ENCODE measurements at places on chromosomes 5 and 9.

DNA sequence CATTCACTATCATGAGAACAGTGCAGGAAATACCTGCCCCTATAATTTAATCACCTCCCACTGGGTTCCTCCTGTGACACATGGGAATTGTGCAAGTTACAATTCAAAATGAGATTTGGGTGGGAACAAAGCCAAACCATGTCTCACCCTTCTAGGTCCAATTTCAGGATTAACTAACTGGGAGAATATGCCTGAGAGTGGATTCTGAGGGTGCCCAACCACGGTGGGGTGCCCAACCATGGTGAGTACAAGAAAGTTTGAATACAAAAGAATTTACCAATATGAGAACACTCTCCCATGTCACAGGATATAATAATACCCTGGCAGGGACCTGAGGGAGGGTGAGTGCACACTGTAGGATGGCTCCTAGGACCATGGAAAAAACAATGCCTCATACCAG is 17.2 kb upstream of the GDA start:
- DNase-seq = no peak

DNA sequence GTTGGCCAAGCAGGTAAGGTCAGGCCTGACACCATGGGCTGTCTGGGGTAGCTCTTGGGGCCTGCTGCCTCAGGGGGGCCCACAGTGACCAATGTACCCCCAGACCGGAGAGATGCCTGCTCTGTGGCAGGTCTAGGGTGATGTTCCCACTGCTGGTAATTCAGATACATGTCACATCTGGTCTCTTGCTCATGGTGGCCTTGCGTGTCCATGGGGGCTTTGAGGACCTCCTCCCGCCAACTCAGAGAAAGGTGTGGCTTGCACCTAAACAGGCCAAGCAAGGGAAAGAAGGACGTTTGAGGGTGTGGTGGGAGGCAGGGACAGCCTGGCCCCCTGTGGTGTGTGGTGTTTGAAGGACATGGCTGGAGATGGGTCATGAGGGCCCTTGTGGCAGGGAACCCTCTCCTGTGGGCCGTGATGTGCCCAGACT is 75.2 kb downstream of the PHF2 start:
- no peak for DNase-seq

GRCh38 chr5:51832934-51833470 is 449.8 kb downstream of the ISL1 start:
- DNase-seq = no peak

DNA sequence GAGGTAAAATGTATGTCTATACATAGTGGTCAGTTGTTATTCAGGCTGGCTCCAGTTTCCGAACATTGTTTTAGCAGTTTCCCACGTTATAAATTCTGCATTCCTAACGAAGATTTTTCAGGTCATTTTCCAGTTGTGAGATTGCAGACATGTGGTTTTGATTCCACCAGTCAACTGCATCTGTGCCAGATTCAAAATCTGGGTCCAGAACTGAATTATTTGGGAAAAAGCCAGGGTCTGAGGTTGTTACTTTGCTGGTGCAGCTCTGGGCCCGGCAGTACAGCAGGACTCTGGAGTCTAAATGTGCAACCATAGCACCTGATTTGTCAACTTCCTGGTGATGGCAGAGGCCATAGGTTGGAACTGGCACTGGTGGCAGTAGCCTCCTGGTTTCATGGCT is 105.7 kb upstream of the MEGF10 start:
- DNase-seq = no peak

DNA sequence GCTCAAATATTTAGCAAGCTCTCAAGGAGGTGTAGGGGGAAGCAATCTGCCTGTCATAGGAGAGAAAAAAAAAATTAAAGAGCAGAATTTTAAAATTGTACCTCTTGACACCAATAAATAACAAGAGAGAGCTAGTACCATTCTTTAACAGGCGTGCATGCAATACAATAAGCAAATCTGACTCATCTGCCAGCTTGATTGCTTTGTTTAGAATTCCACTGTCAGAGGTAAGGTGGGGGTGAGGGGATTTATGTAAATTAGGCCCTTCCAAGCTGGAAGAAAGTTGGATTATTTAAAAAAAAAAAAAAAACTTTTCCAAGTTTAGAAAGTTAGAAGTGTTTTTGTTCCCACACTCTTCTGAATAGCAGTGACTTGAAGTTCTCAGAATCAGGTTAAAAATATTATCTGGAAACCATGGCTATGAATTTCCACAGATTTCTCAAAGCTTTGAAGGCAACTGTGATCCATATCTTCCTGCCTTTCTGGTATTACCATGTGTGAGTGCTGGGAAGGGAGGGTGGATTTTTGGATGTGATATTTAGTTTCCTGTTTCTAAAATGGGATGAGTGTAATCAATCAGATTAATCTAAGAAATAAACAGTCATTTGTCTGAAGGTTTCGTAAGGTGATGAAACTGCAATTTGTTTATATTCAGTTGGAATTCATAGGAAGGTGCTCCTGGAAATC is 477.5 kb downstream of the TLE4 start:
- no peak for DNase-seq

DNA sequence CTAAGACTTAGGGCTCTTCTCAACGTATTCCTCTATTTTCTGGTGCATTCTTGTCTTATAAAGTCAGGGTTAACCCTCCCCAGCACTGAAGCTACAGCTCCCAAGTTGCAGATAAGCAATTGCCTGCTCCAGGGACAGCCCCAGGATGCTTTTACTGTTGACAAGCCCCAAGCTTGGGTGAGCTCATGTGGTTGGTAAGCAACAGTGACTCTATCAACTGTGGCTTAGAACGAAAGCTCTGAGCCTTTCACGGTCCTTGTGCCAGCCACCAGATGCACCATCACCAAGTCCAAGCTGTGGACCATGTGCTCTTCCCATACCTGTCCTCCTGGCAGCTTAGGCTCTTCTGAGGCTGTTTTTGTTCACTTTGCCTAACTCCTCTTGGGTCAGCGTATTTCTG is 13.5 kb downstream of the ADRB2 start:
- no peak for DNase-seq

DNA sequence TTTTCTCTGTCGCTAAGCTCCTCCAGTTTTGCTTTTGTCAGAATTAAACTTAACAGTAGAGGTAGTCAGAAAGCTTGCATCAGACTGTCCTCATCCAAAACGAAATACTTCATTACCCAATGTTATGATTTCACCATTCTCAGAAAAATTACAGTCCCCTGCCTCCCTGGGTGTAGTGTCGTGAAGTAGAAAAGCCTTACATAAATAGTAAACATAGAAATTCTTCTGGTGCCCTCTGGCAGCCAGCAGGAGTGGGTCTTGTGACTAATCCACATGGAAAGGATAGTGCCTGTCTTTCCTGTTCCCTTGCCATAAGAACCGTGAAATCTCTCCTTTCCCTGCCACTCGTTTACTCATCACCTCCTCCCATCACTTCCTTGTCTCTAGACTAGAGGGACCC is 230.6 kb downstream of the GNA14 start:
- DNase-seq = no peak

DNA sequence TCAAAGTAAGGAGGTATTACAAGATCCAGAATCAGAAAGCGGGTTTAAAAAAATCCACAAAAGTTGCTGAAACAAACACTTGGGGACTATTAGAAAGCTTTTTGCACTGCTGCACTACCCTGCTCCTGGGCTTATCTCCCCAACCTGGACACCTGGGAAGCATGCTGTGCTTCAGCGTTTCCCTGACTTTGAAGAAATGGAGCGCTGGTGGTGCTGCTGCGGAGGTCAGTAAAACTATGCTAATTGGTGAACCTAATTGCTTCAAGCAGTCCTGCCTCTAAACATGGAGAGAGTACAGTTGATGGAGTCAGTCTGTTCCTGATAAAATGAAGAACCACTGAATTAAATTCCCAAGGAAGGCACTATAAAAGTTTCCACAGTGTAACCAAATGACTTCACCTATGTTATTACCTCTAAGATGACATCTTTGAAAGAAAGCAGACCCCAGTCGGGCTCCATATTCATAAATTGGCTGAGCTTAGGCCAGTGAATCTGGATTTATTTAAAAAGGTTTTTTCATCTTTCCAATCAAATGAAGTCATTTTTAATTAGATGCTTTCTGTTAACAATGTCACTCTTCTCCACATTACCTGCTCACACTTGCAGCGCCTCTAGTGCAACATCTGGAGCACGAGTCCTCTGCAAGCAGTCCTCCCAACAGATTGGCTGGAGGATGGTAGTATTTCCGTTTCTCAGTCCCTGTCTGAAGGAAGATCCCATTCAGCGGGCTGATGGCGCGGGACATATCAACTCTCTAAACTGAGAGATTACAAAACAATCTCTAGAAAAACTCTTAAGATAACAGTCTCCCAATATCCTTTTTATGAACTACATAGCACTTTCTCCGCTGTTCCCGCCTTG is 11.5 kb downstream of the NR2F1-AS1 start:
- no peak for DNase-seq

GRCh38 chr9:116757030-116757429 is 69.9 kb downstream of the TRIM32 start:
- no peak for DNase-seq

DNA sequence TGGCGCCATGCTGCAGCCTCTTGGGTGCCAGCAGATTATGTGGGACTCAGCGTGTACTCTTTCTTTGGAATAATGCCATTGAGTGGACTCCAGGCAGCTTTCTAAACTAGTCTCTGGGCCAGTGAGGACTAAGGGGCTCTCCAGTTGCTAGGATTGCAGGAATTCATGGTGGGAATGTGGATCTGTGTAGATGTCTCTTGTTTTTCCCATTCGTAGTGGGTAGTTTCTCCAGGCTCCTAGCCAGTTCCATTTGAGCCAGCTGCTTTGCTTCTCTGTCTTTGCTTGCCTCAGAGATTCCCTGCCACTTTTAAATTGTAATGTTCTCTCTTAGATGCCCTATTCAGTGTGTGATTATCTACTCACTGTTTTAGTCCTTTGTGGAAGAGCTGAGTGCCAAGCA is 42.6 kb downstream of the SLF1 start:
- DNase-seq = no peak

DNA sequence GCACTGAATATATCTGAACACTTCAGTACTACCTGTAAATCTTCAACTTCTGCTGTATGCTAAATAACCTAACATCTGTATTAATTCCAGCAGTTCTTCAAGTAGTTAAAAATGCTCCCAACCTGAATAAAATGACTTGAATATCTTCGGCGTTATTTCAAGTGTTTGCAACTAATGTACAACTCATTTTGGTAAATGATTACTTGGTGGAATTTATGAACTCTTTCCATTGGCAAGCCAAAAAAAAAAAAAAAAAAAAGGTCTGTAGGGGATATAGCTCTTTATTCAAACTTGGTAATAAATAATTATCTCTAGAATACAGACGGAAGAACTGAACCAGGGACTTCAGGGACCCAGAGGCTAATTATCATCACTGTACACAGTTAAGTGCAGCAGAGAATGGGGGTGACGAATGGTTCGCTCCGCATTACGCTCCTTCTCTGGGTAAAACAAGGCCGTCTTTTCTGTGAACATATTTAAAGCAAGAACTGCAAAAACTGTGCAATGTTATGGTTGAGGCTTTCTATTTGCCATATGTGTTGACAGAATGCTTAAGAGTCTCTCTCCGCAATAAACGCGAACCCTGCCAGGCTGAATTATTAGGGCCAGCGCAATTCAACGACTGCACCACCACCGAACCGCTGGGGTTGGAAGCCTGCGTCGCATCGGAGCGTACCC is 1.9 kb upstream of the ERBIN start:
- DNase-seq = no peak

- no peak for DNase-seq
These were observed 7.3 kb downstream of the CCDC112 start for GRCh38 chr5:115289104-115289503.

DNA sequence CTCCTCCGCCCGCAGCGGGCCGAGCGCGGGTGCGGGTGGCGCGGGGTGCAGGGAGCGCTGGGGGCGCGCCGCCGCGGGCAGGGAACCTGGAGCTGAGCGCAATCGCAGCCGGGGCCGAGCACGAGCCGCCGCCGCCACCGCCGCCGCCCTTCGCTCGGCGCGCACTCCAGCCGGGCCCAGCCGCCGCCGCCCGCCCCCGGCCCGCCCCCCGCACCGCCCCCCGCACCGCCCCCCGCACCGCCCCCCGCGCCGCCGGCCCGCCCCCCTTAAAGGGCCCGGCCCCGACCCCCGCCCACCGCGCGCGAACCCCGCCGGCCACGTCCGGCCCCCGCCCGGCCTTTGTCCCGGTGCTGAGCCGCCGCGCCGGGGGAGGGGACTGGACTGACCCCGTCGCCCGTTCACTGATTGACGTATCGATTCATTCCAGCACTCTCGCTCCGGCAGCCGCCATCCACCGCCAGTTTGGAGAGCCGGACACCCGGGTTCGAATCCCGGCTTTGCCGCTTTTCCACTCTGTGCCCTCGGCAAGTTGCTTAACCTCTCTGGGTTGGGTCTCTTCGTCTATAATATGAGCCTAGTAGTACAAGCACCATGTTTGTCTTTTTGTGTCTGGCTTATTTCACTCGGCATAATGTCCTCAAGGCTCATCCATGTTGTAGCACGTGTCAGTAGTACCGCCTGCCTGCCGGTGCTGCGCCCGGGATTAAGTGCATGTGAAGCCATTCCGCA is at the start of gene SH3PXD2B:
SH3PXD2B (minus strand) TSS at position 168 of the 729 bp plus-strand sequence. CDS start 173 bp downstream, outside the sequence.
- no peak for DNase-seq

- DNase-seq = no peak
These were observed 109.3 kb upstream of the IFNE start for GRCh38 chr9:21591221-21592062.

DNA sequence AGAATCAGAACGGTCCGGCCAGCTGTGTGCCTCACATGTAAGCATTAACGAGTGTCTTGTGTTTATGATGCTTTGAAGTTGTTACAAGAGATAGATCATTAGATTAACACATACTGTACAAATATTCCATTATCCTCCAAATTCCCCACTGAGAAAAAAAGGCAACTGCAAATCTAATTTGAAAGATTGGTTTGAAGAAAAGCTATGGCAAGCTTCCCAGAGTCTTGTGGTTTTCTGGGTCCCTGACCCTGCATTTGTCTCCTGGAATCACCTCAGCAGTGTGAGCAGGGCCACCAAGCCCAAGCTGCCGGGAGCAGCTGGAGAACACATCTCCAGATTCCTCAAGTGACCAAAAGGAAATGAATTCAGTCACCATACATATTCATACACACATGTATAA is 36.9 kb upstream of the ADAMTS16 start:
- DNase-seq = no peak

- no peak for DNase-seq
These were observed 8.5 kb downstream of the KLF4 start for GRCh38 chr9:107481035-107481434.

DNA sequence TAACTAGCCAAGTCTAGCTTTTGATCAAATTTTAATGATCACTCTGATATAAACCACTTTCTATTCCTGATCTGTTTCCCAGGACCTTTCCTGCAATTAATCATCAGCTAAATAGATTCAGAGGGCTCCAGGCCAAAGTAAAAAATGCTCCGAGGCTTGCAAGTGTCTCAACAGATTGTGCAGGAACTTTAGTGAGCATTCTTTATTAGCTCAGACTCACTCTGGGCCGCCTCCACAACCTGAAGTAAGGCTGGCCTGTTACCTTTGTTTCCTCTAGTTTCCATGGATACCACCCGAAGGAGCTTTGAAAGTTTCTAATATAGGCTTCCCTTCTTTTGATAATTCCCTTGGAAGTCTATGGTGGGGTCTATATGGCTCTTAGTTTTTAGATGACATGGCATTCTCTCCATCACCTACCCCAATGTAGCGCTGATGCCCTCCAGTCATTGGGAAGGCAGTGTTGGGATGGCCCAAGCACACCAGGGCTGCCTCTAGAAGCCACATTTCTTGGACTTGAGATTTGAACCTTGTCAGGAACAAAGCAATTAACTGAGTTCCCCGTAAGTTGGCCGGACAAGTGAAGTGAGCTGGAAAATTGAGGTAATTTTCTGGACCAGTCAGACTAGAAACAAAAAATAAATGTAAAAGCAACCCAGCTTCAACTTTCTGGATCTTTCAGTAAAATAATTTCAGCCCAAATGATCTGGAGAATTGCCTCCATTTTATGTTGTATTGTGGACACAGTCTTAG is 97.6 kb upstream of the LHFPL2 start:
- DNase-seq = no peak
